ENCODE measurements at places on chromosomes 1 and 21. TPM values are rescaled to one million over a fixed set of nuclear protein-coding genes. Genes with fewer than 3 reads are reported as not detected.
A peak's percentile ranks its signal among the peaks of the same experiment; 100 is the strongest.

DNA sequence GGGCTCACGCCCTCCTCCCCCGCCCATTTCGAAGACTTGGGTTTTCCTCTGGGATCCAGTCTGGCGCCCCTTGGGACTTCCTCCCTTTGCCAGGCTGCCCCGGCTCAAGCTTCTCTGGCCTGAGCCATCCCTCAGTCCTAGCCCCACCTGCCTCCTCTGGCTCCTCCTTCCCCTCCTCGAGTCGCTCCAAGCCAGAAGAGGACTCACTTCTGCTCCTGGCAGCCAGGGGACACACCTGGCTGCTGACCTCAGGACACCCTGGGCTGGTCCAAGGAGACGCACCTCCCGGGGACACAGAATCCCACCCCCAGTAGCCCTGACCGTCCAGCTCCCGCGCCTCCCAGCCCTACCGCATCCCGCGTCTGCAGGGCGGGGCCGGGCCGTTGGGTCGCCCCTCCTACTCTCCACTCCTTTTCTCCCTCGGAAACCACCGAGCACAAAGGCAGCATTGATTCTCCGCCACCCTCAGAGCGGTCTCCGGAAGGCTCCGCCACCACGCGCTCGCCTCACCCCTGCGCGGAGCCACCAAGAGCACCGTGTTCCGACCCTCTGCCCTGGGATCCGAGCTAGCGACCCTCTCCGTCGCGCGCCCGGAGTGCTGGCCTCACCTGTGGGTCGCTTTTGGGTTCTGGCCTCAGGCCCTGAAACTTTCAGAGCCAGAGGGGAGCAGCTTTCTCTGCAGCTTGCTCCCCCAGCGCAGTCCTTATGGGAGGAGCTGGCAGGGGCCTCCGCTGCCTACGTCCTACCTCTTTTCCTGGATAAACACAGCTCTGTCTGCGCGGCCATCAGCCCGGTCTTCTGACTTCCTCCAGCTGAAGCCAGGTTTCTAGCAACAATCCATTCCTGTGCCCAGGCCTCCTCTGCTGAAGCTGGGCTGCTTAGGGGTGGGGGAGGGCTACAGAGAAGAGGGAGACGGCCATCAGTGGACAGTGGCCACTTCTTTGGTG is at the start of gene C2CD4D:
Gene C2CD4D, minus strand, starts transcription at position 364 of the 947 bp plus-strand sequence. CDS start 831 bp downstream, outside the sequence.
- DNase-seq, result peak; percentile 84

DNA sequence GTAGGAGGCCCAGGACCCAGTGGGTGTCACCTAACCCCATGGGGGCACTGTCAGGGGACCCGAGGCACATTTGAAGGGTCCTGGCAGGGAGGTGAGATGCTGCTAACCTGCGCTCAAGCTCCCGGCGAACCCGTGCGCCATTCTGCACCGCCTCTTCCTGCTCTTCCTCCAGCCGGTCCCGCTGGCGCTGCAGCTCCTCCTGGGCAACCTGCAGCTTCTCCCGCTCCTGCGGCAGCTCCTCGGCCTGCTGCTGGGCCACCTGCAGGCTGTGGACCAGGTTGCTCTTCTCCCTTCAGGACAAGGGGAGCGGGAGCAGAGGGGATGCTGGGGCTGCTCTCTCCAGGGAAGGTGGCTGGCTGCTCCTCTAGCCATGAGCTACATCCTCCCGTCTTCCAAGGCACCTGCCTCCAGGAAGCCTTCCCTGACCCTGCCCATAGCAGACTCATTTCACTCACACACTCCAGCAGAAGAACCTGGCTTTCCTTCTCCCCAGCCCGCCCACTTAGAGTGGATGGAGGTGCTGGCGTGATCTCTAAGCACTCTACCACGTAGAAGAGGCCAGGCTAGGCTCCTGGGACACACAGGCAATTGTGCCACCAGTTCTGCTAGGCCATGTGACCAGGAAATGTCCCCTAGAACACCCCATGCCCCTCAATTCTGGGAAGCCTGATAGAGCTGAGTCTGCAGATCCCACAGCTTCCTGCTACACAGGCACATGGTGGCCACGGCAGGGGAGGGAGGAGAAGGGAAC is 15.2 kb upstream of the NBPF1 start:
- DNase-seq, result no peak

- DNase-seq, result no peak
Observed at GRCh38 chr1:197314682-197315081, 46.6 kb downstream of the CRB1 start.

GRCh38 chr1:97123717-97124431 is 402.3 kb downstream of the PTBP2 start:
- no peak for DNase-seq

GRCh38 chr1:26364956-26365355 is 7.6 kb downstream of the ZNF683 start:
- peak; percentile 42 for DNase-seq

The GPR161 gene
- 17.3 TPM for total RNA-seq

The KRTAP19-1 gene
- total RNA-seq, result not detected
